ENCODE measurements at places on chromosomes 16 and 17.

DNA sequence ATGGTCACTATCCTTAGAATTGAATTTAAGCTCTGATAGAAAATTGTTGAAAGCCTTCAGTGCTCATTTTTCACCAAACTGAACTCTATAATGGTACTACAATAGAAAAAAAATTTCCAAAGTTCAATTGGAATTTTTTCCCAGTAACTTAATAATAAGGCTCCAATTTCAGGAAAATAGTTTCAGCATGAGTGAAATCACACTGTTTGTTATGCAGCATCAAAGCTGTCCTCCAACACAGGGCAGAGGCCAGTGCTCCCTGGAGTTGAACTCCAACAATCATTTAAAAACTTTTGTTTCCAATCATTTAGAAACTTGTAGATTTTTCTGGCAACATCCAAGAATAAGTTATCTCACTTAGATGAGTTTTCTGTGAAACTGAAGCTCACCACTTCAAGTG lies 103.1 kb upstream of the HSBP1 start:
- DNase-seq, result no peak

DNA sequence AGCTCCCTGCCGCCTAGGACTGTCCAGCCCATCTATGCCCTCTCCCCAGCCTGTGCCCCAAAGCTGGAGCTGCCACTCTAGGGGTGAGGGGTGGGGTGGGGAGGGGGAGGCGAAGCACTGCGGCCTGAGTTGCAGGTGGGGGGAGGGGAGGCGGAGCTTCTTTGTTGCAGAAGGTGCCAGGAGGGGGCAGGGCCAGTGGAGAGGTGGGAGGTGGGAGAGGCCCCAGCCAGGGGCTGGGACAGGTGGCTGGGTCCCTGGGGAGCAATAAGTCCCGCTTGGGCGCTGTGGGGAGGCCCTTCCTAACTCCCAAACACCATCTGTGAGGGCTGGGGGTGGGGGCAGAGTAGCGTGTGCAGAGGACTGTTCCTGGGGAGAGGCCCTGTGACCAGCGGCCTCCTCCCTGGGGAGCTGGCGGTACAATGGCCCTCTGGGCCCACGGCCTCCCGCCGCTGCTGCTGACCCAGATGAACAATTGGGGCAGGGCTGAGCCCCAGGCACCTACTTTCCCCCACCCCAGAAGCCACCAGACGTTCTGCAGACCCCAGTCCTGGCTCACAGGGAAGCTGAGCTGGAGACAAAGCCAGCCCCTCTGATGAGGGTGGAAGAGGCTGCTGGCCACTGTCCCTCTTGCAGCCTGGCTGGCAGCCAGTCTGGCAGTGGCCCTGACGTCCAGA lies 2.2 kb upstream of the NTN3 start:
- DNase-seq, result no peak

GRCh38 chr17:60416368-60416925 lies 5.8 kb upstream of the CHCT1 start:
- no peak for DNase-seq

GRCh38 chr17:1099242-1099641 lies 80.5 kb downstream of the ABR start:
- no peak for DNase-seq

GRCh38 chr17:41402161-41402560 lies 4.8 kb upstream of the KRT31 start:
- DNase-seq, result no peak

DNA sequence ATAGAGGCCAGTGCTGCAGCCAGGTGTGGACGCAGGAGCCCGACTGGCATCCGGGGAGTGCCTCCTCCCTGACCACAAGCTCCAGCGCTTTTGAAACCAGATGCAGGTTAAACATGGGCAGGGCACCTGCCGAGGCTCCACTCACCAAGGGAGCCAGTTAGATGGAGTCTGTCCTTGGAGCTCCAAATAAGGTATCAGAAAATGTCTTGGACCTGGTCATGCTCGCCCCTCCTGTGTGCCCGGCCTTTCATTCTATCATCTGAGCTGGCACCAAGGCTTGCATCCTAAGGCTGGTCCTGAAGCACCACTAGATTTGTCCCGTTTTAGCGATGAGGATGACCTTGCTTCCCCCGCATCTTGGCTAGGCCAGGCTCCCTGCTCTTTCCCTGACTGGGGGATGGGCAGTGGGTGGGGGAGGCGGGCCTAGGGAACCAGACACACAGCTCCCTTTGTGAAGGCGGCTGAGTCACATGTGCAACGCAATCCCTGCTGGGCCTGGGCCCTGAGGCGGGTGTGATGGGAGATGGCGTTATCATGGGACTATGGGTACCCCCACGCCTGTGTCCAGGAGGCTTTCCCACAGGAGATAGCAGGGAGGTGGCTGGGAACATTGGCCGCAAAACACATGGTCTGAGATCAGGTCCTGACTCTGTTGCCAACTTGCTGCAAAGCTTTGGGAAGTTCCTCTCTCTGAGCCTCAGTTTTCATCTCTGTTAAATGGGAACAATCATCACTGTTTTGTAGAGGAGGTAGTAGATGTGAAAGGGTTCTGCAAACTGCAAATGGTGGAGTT lies 5.0 kb upstream of the ADGRG1 start:
- DNase-seq, result no peak

DNA sequence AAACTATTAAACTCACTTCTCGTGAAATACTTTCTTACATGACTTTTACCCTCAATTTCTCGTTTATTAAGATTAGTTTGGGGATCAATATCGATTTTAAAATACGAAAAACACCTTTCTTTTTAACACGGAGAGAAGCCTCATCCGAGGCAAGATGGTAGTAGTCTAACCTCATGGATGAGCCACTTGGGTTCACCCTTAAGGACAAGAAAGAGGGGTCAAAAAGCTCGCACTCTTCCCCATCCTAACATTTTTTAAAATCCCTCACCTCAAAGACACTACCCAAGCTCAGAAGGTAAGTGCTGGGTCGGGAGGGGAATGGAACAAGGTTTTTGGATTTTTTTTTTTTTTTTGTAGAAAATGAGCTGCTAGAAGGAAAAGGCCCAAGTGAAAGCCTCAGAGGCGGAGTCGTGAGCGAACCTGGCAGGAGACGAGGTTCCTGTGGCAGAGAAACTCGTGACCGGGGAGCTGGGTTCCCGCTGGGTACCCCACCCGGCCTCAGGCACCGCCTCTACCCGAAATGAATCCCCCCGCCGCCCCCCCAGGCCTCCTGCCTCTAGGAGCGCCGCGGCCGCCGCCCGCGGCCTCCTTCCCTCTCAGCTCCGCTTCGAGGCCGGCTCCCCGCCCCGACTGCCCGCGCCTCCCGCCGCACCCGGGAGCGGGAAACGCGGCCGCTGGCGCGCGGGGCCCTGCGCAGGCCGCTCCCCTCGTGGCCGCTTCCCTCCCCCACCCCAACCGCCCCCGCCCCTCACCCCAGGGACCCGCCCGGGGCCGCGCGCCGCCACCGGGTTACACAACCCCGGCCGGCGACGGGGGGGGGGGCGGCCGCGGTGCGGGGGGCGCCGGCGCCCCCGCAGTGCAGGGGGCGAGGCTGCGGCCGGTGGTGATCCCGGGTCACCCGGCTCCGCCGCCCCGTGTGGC lies 1.6 kb downstream of the NUFIP2 start:
- DNase-seq, result no peak

DNA sequence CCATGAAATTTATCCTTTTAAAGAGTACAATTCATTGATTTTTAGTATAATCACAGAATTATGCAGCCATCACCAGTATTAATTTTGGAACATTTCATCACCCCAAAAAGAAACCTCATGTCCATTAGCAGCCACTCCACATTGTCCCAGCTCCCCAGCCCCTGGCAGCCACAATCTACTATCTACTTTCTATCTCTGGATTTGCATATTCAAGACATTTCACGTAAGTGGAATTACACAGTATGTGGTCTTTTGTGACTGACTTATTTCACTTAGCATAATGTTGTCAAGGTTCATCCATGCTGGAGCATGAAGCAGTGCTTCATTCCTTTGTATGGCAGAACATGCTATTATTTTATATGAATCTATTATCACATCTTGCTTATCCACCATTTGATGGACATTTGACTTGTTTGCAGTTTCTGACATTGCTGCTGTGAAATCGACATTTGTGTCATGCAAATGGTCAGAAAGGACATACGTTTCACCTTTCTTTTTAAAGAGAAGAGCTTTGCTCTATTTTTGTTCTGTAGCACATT lies 10.7 kb downstream of the METTL9 start:
- no peak for DNase-seq

DNA sequence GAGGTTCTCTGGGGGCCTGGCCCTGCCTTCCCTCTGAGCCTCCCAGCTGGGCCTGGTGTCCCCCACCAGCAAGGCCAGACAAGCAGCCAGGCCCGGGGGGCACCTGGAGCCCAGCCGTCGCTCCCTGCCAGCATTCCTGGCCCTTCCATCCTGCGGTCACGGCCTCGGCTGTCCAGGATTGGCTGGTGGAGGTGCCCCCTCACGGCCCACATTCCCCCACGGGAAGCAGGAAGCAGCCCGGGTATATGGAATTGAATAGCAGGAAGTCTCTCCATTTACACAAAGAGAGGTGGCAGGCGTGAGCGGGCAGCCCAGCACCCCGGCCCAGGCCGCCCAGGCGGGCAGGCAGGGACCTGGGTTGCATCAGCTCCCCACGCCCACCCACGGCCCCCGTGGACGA lies 14.5 kb downstream of the TRAF7 start:
- DNase-seq, result no peak
